ENCODE measurements at places on chromosomes 13 and 19.
A peak's percentile ranks its signal among the peaks of the same experiment; 100 is the strongest.

- peak; percentile 86 for DNase-seq
Observed at GRCh38 chr19:55062735-55063491, at the start of gene RDH13. Gene RDH13 (minus strand): TSS chr19:55063148. CDS start chr19:55063032, 116 bp downstream.

DNA sequence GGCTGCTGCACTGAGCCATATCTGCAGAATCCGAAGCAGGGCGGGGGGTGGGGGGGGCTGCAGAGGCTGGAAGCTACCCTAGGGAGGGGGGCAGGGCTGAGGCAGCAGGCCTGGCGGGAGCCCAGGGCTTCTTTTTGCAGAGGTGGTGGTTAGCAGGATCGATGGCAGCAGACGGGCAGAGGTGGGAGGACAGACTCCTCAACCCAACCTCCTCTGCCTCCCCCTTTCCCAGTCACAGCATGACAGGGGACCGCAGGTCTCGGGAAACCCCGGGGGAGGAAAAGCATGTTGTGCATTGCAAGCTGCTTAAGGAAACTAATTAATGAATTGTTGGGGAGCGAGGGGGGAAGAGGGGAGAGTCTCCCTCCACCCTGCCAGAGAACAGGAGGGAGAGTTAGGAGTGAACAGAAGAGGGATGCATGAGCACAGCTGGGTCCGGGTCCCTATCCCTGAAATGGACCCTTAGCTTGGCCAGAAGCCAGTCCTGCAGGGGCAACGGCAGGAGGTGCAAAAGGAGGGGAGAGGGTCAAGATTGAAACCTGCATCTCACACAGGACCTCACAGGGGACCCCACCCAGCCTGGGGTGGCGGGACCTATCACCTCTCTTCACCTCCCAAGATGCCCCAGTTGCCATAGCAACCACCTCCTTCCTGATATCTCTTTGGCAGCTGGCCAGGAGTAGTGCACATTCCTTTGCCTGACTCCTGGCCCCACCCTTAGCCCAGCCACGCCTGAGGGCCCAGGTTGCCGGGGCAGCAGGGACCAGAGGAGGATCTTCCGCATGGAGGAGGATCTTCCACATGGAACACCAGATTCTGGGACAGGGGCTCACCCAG, 1.8 kb downstream of the FXYD7 start:
- peak; percentile 71 for DNase-seq

DNA sequence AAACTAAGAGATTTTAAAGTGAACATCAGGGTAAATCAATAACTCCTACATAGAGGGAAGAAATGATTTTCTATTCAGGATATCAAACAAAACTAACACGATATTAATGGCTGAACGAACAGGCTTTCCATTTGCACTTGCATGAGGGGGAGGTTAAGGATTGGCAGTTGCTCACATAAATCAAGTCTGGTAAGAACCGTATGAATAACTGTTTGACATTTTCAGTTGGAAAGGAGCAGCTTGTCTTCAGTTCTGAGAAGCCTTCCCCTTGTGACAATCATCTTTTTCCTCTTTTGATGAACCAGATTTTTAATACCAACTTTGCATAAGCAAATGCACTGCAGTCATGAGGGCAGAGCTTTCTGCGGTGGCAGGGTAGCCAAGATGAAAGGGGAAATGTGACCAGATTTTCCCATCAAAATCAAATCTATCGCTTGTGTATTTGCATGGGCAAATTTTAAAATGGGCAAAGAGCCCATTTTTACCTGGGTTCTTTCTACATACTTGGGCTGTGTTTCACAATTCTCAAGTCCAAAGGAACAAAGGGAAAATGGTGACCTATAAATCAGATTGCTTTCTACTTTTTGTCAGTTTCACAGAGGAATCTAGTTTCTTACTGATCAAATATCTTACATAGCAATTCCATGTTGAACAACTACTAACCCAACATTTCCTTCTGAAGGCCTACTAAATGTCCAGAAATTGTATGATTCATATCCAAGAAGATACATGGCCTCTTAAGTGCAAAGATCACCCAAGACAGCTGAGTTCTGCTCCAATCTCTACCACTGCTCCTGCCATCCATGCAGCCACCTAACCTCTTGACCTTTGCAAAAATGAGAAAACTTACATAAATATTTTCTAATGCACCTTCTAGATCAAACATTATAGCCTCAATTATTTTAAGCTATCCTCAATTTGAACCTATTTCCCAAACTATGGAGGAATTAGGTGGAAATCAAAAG, 249.6 kb downstream of the OXGR1 start:
- DNase-seq: no peak

- DNase-seq: no peak
Observed at GRCh38 chr13:107365466-107366215, 797.7 kb upstream of the ARGLU1 start.

DNA sequence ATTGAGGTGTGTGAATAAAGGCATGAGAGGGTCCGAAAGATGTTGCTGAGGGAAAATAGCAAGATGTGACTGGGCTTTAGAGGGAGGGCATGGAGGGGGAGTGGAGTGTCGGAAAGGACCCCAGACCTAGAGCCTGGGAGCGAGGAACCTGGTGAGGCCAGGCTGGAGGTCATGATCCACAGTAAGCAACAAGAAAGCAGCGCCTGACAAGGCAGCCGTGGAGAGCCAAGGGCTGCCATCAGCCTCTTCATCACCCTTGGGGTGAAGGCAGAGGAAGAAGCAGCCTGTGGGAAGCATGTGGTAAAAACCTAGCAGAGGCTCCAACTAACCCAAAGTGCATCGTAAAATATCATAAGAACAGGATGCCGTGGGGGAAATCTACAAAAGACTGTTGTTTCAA, 162.8 kb upstream of the SOX1 start:
- DNase-seq: no peak

DNA sequence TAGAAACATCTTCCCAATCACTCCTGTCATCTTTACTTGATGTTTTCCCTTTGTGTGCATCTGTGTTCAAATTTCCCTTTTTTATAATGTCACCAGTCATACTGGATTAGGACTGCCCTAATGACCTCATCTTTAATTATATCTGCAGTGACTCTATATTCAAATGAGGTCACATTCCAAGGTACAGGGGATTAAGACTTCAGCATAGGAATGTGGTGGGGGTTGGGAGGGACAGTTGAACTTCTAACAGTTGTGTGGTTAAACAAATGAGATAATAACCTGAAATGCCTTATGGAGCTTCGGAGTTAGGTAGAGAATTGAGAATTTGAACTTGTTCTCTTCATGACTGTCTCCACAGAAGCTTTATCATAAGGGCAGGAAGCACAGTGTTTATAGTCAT, 23.0 kb downstream of the PAN3 start:
- peak; percentile 86 for DNase-seq

DNA sequence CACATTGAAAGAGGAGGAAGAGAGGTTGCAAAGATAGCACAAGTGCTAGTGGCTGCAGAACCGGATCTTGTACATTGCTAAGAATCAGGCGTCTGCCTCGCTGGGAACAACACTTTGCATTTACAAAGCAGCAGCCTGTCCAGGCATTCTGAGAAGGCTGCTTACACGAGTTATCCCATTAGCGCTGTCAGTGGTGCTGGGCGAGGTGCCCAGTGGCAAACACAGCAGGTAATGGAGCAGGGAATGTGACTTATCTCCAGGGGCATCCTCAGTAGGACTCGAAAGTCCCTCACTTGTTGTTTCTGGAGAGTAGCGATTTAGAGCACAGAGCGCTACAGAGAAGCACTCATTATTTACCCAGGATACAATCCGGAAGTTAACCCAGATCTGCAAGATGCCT, 209.6 kb downstream of the OLFM4 start:
- DNase-seq: no peak

DNA sequence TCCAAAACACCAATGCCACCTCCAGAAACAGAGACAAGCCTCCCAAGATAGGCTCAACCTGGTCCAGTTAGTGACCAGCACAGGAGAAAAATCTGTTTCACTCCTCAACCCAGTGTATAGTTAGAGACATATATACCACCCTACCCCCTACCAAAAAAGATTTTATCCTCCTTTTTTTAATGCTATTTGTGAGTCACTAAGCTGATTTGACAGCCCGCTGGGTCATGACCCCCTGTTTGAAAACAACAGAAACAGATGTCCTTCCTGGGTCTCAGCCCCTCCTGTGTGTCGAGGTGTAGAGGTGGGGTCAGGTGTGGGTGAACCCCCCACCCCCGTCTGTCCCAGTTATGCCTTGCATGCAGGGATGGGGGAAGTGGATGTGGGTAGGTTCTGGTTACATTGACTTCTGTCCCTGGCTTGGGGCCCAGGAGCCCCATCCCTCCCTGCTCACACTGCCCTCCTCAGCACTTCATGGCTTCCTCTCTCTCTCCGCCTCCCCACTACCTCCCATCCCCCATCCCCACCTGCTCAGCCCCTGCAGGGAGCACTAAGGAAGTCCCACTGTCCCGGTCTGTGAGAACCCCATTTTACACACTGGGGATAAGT, 14.0 kb upstream of the TOMM40 start:
- no peak for DNase-seq

GRCh38 chr19:43465468-43466120, at the start of gene LYPD3:
Gene LYPD3 (minus strand): TSS chr19:43465608. CDS start chr19:43465571, 37 bp downstream.
- peak; percentile 74 for DNase-seq

- DNase-seq: no peak
Observed at GRCh38 chr19:48461982-48462655, 6.7 kb downstream of the KCNJ14 start.

GRCh38 chr19:46639358-46640182, 3.6 kb upstream of the GNG8 start:
- peak; percentile 68 for DNase-seq

DNA sequence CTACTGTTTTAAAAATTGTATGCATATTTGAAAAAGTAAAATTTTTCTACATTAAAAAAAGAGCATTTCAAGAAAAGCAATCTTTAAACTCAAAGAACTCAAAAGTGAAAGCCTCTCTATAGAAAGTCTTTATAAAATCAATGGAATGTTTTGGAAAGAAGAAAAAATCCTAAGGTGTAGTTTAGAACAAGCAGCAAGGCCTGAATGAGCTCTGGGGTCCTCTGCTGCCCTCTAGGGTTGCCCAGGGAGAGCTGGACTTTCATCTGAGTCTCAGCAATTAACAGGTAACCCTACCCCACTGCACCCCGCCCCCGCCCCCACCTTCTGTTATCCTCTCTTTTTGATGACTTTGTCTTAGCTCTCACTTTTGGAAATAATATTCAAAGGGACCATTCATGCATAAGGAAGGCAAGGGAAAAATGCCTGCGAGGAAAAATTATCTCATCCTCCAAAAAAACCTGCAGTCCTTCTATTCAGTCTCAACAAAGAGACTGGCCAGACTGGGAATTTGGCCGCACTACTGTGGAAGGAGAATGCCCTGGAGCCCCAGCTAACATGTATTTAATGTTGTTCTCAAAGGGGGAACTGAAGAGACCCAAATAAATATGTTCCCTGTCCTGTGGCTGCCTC, 24.1 kb downstream of the SLC25A30 start:
- DNase-seq: peak; percentile 50

GRCh38 chr13:33087790-33088189, 71.6 kb downstream of the KL start:
- DNase-seq: peak; percentile 29

- no peak for DNase-seq
Observed at GRCh38 chr19:41871573-41872383, 5.3 kb upstream of the CD79A start.

GRCh38 chr19:52336117-52336790, at the start of gene ZNF610:
Gene ZNF610 (plus strand): TSS chr19:52336243. CDS start chr19:52349173, 12,930 bp downstream.
- DNase-seq: peak; percentile 75

- no peak for DNase-seq
Observed at GRCh38 chr19:56174550-56174949, 1.3 kb upstream of the GALP start.

GRCh38 chr13:71034018-71034417, 833.0 kb downstream of the DACH1 start:
- DNase-seq: no peak

DNA sequence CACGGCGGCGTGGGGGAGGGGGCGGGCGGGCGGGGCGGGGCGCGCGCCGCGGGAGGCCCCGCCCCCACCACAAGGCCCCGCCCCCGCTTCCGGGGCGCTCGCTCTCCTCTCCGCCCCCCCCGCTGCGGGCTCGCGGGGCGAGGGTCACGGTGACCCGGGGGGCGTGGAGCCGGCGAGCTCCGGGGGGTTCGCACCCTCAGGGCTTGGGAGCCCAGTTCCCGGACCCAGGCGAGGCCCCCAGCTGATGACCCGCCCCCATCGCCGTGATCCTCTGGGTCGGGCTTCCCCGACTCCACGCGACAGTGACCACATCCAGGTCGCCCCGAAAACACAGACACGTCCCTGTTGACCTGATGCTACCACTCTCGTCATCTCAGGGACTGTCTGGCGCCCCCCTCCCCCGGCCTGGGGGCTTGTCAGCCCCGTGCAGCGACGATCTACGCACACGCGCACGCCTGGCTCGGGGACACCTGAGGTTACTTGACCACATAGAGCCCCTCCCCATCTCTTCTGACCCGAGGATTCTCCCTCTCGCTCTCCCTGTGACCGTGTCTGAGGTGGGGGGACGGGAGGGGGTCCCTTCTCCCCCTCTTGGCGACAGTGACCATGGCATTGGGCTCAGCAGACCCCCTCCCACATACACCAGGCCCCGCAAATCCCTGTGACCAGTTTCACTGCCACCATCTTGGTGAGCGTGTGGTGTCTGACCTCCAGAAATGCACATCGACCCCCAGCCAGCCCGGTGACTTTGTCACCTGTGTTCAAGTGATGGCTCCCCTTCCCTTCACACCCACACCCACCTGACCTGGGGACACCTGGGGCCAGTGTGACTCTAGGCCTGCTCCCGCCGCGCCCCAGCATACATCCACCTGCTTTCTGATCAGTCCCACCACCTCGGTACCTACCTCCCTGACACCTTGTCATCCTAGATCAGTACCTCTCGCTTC, 670 bp downstream of the MAP2K7 start:
- no peak for DNase-seq

GRCh38 chr19:52660981-52661380, 22.8 kb upstream of the ZNF83 start:
- peak; percentile 82 for DNase-seq

DNA sequence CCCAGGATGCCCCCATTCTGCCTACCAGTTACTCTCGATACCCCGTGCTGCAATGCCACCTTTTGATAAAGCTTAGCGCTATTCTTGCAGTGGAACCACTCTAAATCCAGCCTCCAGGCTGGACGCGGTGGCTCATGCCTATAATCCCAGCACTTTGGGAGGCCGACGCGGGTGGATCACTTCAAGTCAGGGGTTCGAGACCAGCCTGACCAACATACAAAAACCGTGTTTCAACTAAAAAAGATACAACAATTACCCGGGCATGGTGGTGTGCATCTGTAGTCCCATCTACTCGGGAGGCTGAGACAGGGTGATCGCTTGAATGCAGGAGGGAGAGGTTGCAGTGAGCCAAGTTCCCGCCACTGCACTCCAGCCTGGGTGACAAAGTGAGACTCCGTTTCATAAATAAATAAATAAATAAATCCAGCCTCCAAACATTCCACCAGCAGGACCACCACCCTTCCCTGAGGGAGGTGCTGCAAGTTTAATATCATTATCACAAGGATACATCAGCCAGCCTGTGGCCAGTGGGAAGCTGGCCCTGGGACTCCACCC, 27.7 kb downstream of the CYP2B6 start:
- DNase-seq: no peak

Data from M059J (cell line).